HFFc6 (cell line): ENCODE measurements at places on chromosomes 12 and 14. TPM values are rescaled to one million over a fixed set of nuclear protein-coding genes. Genes with fewer than 3 reads are reported as not detected.

The FGF6 gene
- not detected in 2 replicates for total RNA-seq

The DPY19L2 gene
- 1.7 to 2.9 TPM (median 1.9 TPM) in 3 replicates for total RNA-seq

The CLEC1A gene
- total RNA-seq, result 0.26 to 0.63 TPM (median 0.60 TPM) in 3 replicates

DNA sequence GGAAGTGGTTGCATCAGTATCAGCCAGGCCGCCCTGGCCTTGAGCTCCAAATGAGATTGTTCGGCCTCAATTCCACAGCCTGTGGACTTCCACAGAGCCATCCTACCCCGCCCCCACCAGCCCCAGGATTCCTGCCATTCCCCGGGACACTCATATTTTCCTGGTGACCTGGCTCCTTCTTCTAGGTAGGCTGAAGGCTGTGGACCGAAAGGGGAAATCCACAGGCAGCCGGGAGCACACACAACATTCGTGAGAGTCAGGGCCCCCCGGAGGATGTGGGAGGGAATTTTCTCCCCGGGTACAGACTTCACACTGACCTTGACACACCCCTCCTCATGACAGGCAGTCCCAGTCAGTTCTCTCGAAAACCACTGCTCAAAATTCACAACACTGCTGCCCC, 39.9 kb downstream of the RIN3 start:
- H3K27me3 ChIP-seq, result peaks cover 2% of the 10 kb centered on the region; the same call in 1 of the 2 replicates
- H3K4me1 ChIP-seq, result peaks cover 52% of the 10 kb centered on the region
- H3K36me3 ChIP-seq, result no peaks in the 10 kb centered on the region
- H3K4me3 ChIP-seq, result peak overlapping the region; percentile 23; the same call in 1 of the 2 replicates
- H3K27ac ChIP-seq, result peak overlapping the region; percentile 64

GRCh38 chr12:32312049-32312670, 87.2 kb upstream of the FGD4 start:
- peaks cover 4% of the 10 kb centered on the region; the same call in 1 of the 2 replicates for H3K27me3 ChIP-seq
- H3K27ac ChIP-seq, result peak overlapping the region; percentile 58
- peaks cover 8% of the 10 kb centered on the region for H3K4me1 ChIP-seq
- peak; percentile 69 for DNase-seq
- H3K4me3 ChIP-seq, result no peak overlapping the region

DNA sequence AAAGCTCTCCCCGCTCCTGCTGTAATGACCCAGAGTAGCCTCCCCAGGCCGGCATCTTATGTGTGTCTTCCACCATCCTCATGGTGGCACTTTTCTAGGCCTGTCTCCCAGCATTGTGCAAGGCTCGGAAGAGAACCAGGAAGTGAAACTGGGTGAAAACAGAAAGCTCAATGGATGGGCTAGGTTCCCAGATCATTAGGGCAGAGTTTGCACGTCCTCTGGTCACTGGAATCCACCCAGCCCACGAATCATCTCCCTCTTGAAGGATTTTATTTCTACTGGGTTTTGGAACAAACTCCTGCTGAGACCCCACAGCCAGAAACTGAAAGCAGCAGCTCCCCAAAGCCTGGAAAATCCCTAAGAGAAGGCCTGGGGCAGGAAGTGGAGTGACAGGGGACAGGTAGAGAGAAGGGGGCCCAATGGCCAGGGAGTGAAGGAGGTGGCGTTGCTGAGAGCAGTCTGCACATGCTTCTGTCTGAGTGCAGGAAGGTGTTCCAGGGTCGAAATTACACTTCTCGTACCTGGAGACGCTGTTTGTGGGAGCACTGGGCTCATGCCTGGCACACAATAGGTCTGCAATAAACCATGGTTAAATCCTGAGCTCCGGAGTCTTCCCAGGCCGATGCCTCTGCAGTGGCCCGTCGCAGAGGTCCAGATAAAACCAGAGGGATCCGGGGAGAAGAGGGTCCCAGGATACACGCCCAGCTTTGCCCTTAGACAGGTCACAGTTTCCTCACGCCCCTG, 15.6 kb downstream of the ACVRL1 start:
- H3K27me3 ChIP-seq, result peaks cover 5% of the 10 kb centered on the region
- no peaks in the 10 kb centered on the region for H3K36me3 ChIP-seq
- peak; percentile 22 for DNase-seq
- H3K4me1 ChIP-seq, result peaks cover 24% of the 10 kb centered on the region
- peak overlapping the region; percentile 76 for H3K4me3 ChIP-seq

DNA sequence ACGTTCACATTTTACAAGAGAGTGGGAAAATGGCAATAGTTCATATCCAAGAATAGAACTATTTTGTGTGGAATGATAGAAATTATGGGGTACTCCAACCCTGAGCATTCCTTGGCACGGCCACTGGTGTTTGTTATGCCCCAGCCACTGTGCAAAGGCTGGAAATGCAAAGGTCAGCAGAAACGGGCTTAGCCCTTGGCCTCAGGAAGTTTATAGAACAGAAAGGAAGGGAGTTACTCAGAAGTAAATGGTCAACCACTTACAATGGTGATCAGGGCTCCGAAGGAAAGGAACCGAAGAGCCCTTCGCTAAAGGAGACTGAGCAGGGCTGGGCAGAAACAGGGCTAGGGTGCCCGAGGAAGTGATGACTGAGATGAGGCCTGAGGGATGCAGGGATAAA, 45.1 kb downstream of the KICS2 start:
- no peak overlapping the region for H3K4me3 ChIP-seq
- H3K36me3 ChIP-seq, result no peaks in the 10 kb centered on the region
- no peak for DNase-seq
- peak overlapping the region; percentile 84 for H3K27ac ChIP-seq
- peaks cover 2% of the 10 kb centered on the region for H3K27me3 ChIP-seq

GRCh38 chr12:92462527-92462926, 240.3 kb upstream of the PLEKHG7 start:
- H3K36me3 ChIP-seq, result no peaks in the 10 kb centered on the region
- no peak overlapping the region for H3K27ac ChIP-seq
- peaks cover 5% of the 10 kb centered on the region; the same call in 1 of the 2 replicates for H3K27me3 ChIP-seq
- no peak for DNase-seq

- peaks cover 67% of the 10 kb centered on the region for H3K4me1 ChIP-seq
- DNase-seq, result no peak
- H3K27me3 ChIP-seq, result peaks cover 9% of the 10 kb centered on the region
- peak overlapping the region; percentile 100 for H3K27ac ChIP-seq
- peak overlapping the region; percentile 100 for H3K4me3 ChIP-seq
Observed at GRCh38 chr12:56723352-56723751, 1.7 kb downstream of the NACA start.

- H3K27ac ChIP-seq, result no peak overlapping the region
- peaks cover 2% of the 10 kb centered on the region; the same call in 1 of the 2 replicates for H3K27me3 ChIP-seq
- peaks cover 8% of the 10 kb centered on the region for H3K4me1 ChIP-seq
Observed at GRCh38 chr12:112148031-112148513, 22.7 kb downstream of the TRAFD1 start.

DNA sequence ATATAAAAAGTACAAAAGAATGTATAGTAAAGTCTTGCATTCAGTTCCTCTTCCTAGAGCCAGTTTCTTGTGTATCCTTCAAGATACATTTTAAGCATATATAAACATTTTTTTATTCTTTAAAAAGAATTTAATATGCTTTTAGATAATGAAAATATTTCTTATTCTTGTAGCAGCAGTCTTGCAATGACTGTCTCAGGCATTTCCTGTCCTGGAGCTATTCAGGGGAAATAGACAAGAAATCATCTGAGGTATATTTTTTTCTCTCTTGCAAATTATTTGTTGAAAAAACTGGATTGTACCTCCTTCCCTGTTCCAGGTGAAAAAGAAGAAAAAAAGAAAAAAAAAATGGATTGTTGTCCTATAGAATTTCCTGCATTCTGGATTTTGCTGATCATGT, 17.0 kb upstream of the ERBB3 start:
- no peak overlapping the region for H3K4me3 ChIP-seq
- DNase-seq, result no peak
- H3K27me3 ChIP-seq, result no peaks in the 10 kb centered on the region
- H3K36me3 ChIP-seq, result no peaks in the 10 kb centered on the region

DNA sequence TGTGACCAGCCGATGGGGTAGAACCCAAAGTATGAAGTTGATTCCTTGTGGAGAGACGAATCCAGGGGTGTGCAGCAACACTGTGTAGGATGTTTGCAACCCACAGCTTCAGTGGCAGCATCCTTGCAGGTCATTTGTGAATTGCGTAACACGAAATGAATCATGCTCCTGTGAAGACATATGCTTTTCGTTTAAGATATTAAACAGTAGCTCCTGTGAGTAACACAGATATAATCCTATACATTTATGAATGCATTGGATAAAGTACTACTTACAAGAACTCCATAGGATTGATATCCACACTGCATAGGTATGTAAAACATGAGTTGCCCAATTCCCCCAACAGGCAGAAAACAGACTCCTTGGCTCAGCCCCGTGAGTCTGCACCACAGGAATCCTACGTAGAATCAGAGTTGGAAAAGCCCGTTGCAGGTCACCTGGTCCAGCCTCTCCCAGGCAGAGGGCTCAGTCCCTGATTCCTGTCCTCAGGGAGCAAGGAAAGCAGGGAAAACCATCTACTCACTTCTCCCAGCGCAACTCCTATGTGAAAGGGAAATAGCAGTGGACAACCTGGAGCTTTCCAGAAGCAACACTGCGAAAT, 75.8 kb downstream of the GPATCH2L start:
- no peak overlapping the region for H3K27ac ChIP-seq
- peaks cover 9% of the 10 kb centered on the region; the same call in 1 of the 2 replicates for H3K36me3 ChIP-seq
- no peak overlapping the region for H3K4me3 ChIP-seq
- peaks cover 16% of the 10 kb centered on the region for H3K4me1 ChIP-seq
- peak; percentile 56 for DNase-seq

DNA sequence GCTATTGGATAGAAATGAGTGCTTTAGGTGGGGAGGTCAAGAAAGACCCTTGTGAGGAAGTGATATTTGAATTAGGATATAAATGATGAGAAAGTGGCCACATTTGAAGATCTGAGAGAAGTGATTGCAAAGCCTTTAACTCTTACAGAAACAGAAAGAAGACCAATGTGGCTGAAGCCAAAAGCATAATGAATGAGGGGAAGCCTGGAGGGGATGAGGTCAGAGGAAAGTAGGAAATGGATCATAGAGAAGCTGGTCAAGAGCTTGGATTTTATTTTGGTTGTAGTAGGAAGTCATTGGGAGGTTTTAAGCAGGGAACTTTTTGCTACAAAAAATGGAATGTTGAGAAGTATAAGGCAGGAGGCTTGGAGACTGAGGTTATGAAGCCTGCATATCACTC, 3.5 kb upstream of the GYS2 start:
- no peak overlapping the region for H3K4me3 ChIP-seq
- H3K27me3 ChIP-seq, result no peaks in the 10 kb centered on the region
- no peak for DNase-seq
- no peaks in the 10 kb centered on the region for H3K36me3 ChIP-seq

GRCh38 chr12:2161473-2161872, 108.7 kb downstream of the CACNA1C start:
- H3K4me3 ChIP-seq, result no peak overlapping the region
- no peak for DNase-seq
- H3K27me3 ChIP-seq, result no peaks in the 10 kb centered on the region; the same call in 1 of the 2 replicates
- H3K4me1 ChIP-seq, result peaks cover 28% of the 10 kb centered on the region
- no peak overlapping the region for H3K27ac ChIP-seq

DNA sequence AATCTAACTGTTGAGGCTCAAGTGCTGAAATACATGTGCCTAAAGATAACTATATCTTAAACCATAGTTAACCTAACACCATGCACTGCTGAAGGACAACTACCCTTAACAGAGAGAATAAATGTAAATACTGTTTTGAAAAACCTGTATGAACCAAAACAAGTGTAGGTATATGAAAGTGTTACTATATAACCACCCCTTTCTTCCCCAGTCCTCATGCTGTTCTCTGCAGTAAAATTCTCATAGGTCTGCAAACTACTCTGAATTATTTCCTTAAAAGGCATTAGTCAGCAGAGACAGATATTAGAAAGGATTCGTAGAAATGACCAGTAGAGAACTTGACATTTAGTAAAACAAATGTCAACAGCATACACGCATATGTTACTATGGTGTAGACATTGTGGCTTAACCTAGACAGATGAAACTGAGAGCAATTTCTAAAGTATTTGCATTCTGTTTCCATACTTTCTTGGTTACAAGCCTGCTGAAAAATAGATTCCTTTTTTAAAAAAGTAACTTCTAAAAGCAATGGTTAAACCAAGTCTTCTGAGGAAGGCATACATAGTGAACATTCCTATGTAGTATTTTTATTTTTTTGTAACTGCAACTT, 13.9 kb downstream of the CSRP2 start:
- peaks cover 2% of the 10 kb centered on the region for H3K27me3 ChIP-seq
- H3K36me3 ChIP-seq, result peaks cover 18% of the 10 kb centered on the region
- no peak for DNase-seq
- no peak overlapping the region for H3K4me3 ChIP-seq

DNA sequence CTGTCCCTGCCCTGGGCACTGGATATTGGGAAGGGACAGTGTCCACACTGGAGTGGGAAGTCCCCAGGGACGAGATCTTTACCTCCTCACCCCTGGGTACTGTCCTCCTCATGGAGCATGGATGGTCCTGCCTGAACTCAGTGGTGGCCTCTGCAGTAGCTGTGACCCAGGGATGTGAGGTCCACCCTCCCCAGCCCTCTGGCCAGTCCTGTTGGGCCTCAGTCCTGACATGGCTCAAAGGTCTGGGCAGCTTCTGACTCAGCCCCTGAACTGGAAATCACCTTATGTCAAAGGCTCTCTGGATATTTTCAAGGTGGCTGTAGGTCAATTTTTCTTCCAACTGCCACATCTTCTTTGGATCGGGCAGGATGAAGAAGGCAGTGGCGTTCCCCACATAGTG, 24.4 kb downstream of the SERPINA1 start:
- no peaks in the 10 kb centered on the region for H3K36me3 ChIP-seq
- no peak for DNase-seq
- peaks cover 5% of the 10 kb centered on the region for H3K27me3 ChIP-seq
- no peaks in the 10 kb centered on the region for H3K4me1 ChIP-seq

GRCh38 chr12:82675246-82675645, 11.5 kb upstream of the TMTC2 start:
- H3K4me3 ChIP-seq, result no peak overlapping the region
- H3K27me3 ChIP-seq, result peaks cover 2% of the 10 kb centered on the region; the same call in 1 of the 2 replicates
- no peaks in the 10 kb centered on the region for H3K4me1 ChIP-seq
- H3K36me3 ChIP-seq, result no peaks in the 10 kb centered on the region
- DNase-seq, result no peak
